Activated CD4-positive, CD25-positive, alpha-beta regulatory T cell treated with anti-CD3 and anti-CD28 coated beads, Interleukin-2, amount 50 U/mL, for 24 hours (primary cell): ENCODE measurements at places on chromosomes 3 and 15.

GRCh38 chr3:127835993-127836882, 13.9 kb upstream of the MGLL start:
- ATAC-seq = no peak

DNA sequence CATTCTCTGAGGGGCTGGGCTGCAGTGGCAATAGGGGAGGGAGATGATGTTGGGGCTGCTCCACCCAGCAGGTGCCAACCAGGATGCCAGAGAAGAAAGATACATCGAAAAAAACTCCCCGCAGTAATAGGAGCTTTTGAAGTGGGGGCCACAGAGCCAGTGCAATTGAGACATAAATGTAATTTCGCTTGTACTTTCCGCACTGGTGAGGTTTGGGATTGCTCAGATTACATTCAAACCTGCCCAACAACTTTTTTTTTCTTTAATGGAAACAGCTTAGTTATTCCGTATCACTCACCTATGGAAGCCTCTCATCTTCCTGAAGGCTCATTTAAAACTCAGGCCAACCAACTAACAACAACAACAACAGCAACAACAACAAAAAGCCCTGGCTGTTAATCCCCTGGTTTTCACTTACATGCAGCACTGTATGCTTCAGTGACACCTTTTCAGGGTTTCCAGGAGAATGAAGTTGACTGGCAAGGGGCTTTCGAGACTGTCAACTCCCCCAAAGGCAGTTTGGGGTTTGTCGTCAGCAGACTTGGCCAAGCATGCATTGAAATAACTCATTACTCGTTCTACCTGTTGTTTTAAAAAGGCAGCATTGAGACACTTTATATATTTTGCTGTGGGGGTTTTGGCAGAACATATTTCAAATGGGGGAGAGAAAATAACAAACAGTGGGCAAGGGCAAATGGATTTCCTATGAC, 163.8 kb downstream of the EBLN2 start:
- ATAC-seq = no peak

- ATAC-seq = no peak
These were observed 15.0 kb upstream of the MEX3B start for GRCh38 chr15:82060817-82061216.

DNA sequence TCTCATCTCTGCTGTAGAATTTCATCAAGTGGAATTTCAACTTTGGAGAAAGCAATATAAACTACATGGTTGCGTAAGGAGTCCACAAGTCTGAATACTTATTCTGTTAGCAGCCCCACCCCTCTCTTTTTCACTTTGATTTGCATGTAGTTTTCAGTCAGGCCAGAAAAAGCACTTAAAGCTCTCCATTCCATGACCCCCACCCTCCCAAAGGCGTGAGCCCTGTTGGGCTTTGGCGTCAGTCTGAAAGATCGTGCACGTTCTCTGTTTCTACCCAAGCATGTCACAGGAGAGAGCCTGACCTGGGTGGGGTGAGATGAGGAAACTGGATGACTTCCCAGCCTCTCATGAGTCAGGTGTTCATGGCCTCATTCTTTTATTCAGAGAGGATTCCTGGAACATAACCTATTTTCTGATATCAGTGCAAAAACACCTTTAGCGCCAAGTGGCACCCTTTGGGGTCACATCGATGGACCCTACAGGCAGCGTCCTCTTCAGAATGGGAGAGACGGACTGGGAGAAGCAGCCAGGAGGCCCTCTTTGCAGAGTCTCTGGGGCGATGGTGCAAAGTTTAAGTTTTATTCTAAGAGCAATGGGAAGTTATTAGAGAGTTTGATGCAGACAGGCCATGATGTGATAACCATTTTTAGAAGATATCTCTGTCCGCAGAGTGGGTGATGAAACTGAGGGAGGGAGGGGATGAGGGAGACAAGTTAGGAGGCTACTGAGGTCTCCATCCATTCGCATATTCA, 55.8 kb downstream of the LSM3 start:
- ATAC-seq = no peak

DNA sequence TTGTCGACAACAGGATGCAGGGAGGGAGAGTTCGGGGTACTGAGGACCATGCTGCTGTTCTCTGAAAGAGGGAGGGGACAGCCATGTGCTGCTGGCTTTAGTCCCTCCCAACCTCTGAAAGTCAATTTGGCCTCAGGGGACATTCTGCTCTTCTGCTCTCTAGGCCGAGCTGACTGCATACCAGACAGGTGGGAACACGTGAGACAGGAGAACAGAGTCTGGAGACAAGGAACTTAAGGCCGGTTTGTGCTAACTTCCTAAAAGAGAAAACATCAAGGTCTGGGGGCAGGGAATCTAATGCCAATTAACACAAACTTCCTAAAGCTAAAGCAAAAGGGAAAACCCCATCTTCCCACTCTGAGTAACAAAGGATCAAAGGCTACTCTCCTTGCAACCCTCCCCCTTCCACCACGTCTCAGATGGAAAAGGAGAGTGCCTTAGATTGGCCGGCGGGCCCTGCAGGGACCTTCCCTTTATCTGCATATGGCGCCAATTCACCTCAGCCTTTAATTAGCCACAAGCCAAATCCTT, 41.0 kb downstream of the SLCO2A1 start:
- no peak for ATAC-seq

- no peak for ATAC-seq
These were observed 118.9 kb upstream of the IGF1R start for GRCh38 chr15:98529205-98530145.

GRCh38 chr3:51684971-51685751, 14.1 kb downstream of the TEX264 start:
- no peak for ATAC-seq

GRCh38 chr3:74331711-74332110, 282.7 kb downstream of the CNTN3 start:
- no peak for ATAC-seq

DNA sequence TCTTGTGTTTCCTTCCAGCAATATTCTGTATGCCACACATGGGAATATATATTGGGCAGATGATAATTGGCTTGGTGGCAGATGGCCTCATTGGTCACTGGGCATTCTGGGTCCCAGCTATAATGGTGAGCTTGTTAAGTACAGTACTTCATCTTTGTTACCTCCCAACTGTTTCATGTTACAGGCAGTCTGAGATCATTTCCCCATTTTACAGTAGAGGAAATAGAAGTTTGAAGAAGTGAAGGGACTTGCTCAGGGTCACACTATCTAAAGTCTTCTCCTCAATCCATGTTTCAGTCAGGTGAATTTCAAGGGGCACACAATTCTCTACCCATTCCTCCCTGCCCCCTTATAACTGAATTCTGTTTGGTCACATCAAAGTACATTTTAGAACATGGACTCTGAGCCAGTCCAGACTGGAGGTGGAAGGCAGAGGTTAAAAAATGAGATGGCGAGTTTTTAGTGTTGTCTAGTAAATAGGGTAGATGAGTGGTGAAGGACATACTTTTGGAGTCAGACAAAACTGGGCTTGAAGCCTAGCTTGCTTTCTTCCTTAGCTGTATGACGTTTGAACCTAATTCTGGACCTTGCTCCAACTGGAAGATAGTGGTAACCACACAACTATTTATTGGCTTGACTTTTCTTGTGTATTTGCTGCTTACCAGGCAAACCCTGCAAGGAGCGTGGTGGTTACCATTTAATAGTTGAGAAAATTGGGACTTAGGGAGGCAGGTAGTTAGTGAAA, 2.5 kb downstream of the EEFSEC start:
- ATAC-seq = no peak

DNA sequence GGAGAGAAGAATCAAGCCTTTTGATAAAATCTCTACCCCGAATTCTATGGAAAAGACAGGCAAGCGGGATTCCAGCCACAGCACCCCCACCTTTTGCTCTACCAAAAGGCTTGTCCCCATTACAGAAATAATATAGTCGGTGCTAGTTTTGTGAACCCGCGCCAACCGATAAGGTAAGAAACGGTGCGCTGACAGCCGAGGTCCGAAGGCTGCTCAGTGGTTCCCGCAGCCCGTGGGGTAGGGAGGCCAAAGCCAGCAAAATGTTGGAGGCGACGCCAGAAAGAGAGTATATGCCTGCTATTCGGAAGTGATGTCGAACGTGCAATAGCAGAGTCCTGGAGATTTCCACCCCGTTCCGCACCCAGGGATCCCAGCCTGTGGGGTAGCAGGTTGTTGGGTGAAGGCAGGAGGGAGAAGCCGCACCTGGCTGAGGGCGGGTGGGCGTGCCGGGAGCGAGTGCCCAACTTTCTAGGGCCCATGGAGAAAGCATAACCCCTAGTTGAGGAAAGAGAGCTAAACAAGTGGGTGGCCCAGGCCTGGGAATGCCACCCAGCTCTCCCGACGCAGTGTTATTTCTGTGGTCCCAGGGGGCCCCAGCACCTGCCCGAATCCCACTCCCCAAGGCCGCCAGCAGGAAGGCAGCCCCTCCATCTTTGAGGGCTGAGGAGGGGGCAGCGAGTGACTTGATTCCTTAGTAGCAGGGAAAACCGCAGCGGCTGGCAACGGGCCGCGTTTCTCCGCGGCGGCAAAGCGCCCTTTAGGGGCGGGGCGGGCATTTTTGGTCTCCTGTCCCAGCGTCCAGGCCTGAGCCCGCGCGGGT, 7.9 kb upstream of the SOX2 start:
- no peak for ATAC-seq

DNA sequence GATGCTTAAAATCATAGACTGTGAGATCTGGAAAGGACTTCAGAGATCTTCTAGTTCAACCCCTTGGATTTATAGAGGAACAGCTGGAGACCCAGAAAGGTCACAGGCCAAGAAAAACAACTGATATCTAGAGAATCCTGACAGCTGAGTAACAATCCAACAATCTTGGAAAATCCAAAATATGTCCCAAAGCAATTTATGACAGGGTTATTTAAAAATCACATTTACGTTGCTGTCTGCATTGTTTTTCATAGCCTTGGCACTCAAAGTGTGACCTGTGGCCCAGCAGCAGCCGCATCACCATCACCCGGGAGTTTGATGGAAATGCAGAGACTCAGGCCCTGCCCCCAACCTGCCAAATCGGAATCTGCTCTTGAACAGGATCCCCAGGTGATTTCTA, 78.8 kb downstream of the FBN1 start:
- no peak for ATAC-seq

DNA sequence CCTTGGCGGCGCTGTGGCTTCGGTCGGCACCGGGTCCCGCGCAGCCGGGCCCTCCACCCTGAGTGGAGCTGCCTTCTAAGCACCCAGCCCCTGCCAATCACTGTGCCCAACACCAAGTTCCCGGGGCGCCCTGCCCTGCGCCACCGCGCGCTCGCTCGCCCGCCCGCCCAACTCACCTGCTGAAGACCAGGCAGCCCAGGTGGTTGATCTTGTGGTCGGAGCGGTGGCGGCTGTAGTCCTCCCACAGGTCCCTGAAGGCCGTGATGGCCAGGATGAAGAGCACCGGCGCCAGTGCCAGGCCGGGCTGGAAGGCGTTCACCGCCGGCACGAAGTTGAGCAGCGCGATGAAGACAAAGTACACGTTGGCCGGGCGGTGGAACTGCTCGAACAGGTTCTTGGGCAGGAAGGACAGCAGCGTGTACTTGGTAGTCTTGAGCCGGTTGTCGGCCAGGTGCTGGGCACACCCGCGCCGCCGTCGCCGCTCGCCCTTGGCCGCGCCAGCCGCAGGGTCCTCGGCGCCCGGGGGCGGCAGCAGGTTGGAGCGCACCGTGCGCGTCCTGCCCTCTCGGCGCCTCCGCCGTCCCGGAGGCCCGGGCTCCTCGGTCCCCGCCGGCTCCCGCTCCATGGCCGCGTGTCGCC, 536 bp downstream of the ATP10A start:
- ATAC-seq = peak; percentile 60

GRCh38 chr15:85116925-85117646, 135.4 kb downstream of the PDE8A start:
- ATAC-seq = no peak

GRCh38 chr3:119681279-119681678, 4.1 kb upstream of the COX17 start:
- no peak for ATAC-seq

GRCh38 chr3:160213191-160213590, 12.0 kb upstream of the C3orf80 start:
- no peak for ATAC-seq
